Activated CD4-positive, alpha-beta T cell treated with anti-CD3 and anti-CD28 coated beads, Interleukin-2, amount 10 ng/mL, durations not matched to agents 7 days and 5 days (primary cell): ENCODE measurements at places on chromosomes 12 and 14. TPM values are rescaled to one million over a fixed set of nuclear protein-coding genes. Genes with fewer than 3 reads are reported as not detected.

GRCh38 chr14:100361626-100362025 is 38.5 kb downstream of the SLC25A47 start:
- DNase-seq: no peak

DNA sequence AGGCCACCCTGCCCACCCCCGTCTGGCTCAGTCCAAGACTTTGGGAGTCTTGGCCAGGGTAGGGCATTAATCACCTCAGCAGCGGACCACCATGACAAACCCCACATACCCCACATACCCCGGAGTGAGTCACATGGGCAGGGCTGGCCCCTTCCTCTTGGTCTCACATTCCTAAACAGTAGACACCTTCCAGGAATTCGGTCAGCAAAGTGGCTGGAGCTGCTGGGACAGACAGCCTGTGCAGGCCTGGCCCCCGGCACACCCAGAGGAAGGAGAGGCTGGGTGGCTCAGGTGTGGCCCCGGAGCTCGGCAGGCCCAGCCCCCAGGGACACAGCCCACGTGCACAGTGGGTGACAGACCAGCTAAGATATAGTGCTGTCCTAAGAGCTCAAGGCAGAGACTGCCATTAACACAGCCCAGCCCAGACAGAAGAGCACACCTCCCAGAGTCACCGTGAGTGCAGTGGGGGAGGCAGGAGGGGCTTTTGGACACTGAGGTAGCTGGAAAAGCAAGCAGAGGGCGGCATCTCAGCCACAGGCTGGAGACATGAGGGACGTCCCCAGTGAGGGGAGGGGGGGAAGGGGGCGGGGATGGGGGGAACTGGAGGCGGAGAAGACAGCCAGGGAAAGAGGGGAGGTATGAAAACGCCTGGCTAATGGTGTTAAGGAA is 24.0 kb downstream of the CCDC85C start:
- DNase-seq: no peak

GRCh38 chr14:75909630-75910029 is 72.2 kb downstream of the TGFB3 start:
- DNase-seq: no peak

Gene GALNT6
- total RNA-seq: 18.9 TPM

DNA sequence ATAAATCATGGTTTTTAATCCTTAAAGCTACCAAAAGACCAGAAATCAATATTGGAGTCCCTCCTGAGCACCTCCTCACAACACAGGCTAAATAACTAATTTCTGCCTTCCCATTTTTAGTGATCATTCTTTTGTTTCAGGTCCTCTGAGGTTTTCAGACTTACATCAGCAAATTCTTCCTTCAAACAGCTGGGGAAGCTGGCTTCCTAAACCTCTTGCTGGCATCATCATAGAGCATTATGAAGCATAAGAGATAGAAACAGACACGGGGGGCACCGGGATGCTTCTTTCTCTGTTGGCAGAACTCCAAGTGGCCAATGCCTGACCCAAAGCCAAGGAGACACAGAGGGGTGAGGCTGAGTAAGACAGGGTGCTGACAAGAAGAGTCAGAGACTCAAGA is 47.9 kb upstream of the DBX2 start:
- no peak for DNase-seq

DNA sequence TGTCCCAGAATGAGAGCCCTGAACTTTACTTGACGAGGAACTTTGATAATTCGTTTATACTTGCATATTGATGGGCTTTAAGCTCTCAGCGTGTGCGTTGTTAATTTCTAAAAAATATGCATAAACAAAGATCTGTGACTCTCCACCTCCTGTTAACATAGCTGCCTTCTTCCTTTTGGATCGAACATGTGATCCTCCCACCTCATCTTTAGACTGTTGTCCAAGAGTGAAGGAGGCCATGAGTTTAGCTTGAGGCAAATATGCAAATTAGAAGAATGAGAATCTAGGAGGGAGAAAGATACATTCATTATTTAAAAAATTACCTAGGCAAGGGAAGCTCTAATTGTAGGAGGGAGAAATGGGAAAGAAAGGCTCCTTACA is 617 bp downstream of the TTC8 start:
- no peak for DNase-seq

DNA sequence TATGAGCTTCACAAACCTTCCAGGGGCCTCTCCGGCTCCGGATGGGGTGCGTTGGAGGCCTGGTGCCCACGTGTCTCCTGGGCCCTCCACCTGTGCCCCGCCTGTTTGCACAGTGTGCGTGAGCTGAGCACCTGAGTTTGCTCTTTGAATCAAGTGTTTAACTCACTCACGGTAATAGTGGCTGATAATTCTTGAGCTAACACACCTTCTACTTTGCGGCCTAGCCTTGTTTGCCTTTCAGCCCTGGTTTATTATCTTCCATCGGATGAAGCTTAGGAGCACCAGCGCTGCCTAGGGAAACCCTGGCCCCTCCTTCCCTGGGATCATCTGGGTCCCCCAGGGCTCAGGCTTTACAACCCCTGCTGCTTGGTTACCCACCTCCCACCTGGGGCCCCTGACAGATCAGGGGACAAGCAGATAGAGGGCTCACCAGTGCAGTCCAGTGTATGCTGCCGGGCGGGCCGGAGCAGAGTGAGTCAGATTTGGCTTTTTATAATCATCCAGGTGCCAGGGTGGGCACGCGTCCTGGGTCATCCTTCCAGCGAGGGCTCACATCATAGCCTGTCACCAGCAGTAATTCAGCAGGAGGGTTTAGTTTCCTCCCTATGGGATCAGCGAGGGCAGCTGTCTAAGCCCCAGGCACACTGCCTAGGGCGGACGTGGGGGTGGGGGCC is 62.8 kb upstream of the RFLNA start:
- DNase-seq: no peak

Gene OR4E2
- not detected for total RNA-seq

Gene PTGDR
- 0.07 TPM for total RNA-seq

DNA sequence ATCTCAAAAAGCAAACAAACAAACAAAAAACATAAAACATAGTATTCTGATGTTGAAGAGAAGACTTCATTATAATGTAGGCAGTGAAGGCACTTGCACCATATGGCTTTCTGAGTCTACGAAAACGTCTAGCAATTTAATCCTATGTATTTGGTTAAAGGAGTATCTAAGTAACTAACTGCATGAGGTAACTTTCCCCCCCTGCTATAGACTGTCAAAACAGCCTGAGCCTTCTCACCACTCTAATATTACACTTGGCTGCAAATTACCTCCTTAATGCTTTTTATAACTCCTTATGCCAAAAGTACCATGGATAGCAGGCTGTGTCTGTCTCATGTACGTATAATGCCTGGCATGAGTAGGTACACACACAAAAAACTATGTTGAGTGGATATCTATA is 607.6 kb upstream of the FLRT2 start:
- DNase-seq: no peak
